ENCODE measurements at places on chromosomes 2 and 18. TPM values are rescaled to one million over a fixed set of nuclear protein-coding genes. Genes with fewer than 3 reads are reported as not detected.

DYTN gene
- not detected for total RNA-seq

ATAD2B gene
- total RNA-seq: 6.1 TPM

CUL3 gene
- 72.1 TPM for total RNA-seq

MTLN gene
- 193 TPM for total RNA-seq

DNA sequence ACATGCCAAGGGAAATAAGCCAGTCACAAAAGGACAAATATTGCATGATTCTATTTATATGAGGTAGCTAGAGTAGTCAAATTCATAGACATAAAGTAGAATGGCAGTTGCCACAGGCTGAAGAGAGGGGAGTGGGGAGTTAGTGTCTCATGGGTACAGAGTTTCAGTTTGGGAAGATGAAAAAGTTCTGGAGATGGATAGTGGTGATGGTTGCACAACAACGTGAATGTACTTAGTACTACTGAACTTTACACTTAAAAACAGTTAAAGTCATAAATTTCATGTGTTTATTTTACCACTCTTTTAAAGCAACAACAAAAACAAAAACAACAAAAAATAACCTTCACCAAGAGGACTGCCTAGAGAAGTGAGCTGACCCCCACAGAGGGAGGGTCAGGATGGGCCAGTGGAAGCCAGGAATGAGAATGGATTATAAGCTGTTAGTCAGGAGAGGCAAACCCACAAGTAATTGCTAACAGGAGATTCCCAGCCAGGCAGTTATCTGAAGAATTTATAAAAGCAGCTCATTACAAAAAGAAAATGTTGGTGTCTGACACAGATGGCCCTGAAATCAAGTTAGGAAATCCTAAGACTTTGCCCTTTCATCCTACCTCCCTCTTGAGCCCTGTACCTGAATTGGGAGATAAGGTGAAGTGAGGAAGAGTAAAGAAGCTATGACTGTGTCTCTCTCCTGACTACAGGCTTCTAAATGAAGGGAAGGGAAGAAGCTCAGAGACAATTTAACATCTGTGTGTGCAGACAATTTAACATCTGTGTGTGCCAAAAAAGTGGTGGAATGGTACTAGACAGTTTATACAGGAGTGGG is 263.4 kb downstream of the PDE11A start:
- no peak for DNase-seq

- DNase-seq: no peak
Observed at GRCh38 chr18:58015065-58015780, 28.8 kb upstream of the NEDD4L start.

DNA sequence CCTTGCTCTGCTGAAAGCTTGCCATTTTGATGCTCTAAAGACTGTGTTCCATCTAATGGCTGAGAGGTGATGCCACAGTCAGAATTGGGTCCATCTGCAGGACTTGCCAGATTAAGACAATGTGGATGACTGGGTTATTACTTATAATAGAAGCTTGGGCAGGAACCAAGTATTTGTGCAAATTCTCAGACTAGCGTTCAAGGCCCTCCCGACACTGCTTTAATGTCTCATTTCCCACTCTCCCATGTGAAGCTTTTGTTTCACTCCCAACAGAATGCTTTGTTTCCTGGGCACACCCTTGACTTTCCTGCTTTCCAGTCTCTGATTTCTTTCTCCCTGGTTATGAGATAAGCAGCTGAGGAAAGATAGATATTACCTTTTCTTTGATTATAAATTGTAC is 215.8 kb downstream of the KCNS3 start:
- no peak for DNase-seq

GRCh38 chr2:45320956-45321355 is 290.1 kb downstream of the SRBD1 start:
- DNase-seq: no peak

GRCh38 chr2:219408204-219408603 is 10.0 kb upstream of the DES start:
- no peak for DNase-seq

DNA sequence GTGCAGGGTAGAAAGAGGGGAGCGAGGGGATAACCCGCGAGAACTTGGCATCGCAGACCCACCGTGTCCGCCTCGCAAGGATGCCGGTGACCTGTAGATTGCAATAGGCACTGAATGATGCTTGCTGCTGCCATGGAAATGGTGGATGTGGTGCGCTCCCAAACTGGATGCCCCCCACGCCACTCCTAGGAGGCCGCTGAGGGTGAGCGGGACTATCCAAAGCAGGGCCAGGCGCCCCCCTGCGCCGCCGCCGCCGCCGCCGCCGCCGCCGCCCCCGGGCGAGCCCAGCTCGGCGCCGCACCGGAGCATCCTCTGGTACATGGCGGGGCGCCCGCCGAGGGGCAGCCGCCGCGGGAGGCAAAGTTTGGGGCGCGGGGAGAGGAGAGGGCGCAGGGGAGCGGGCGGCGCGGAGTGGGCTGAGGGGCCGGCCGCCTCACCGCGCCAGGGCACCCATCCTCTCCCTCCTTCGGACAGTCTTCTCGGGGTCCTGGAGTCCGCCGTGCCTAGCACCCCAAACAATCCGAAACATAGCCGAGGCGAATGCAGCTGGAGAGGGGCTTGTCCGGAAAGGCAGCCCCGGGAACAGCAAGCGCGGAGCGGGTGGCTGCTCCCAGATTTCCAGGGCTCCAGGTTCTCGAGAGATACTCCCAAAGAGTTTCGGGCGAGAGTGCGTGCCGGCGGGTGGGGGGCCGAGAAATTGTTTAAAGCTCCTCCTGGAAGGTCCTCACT is 685.1 kb downstream of the NRXN1 start:
- no peak for DNase-seq

DNA sequence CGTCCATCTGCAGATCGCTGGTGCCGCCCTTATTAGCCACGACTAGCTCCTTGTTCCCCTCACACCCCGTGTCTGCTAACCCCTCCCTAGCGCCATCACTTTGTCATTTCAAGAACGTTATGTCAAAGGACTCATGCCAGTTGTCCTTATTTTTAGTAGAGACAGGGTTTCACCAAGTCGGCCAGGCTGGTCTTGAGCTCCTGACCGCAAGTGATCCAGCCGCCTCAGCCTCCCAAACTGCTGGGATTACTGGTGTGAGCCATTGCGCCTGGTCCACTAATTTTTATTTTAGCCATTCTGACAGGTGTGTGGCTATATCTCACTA is 138.9 kb upstream of the HDAC4 start:
- DNase-seq: no peak

DNA sequence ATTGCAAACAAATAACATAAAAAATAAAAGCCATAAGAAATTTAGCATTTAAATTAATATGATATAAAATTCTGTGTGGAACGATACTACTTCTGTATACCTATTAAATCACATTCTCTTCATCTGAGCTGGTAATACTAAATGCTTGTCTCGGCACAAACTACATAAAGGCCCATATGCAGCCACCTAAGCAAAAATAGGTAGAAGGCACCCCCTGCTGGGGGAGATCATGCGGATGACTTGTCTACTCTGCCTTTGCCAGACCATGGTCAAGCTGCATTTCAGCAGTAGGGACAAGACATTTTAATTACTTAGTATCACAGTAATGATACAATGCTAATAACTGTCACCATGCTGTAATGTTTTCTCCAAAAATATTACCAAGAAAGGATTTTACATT is 108.0 kb downstream of the CDH19 start:
- peak; percentile 44 for DNase-seq

- no peak for DNase-seq
Observed at GRCh38 chr18:62717925-62718800, 2.8 kb downstream of the PHLPP1 start.

- no peak for DNase-seq
Observed at GRCh38 chr18:69947361-69948133, at the start of gene CD226. Gene CD226 (minus strand): TSS chr18:69947873. CDS start chr18:69947406, 467 bp downstream.

DNA sequence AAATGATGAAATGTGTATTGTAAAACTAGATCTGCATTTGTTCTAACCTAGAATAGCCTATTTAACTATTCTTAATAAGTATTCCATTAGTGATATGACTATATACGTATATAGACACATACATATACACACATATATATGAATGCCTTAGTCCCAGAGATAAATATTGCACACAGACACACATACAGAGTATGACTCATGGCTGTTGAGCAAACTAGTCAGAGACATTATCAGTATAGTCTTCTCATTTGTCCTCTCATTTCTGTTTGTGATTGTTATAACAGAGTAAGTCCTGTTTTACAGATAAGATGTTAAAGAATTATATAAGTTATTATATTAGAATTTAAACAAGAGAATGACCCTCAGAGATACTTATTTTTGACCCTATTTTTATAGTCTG is 202.5 kb downstream of the CCDC102B start:
- no peak for DNase-seq

DNA sequence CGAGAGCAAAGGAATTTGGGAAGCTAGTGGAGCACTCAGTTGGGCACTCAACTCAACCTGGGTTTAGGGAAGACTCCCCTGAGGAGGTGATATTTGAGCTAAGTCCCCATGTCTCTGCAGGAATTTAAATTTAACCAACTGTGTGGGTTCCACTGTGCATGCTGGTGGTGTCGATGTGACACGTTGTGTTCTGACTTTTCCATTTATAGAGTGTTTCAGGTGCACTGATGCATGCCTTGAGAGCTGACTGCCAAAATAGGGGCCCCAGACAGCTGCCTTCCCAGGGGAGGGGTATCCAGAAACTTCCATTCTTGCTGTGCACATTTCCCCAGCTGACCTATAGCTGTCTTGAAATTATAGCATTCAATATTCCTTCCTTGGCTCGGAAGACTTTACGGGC is 63.7 kb upstream of the BCL2L11 start:
- no peak for DNase-seq

- DNase-seq: no peak
Observed at GRCh38 chr2:234490271-234491091, 6.4 kb downstream of the ARL4C start.

GRCh38 chr18:63322206-63322605 is 2.6 kb upstream of the BCL2 start:
- no peak for DNase-seq

Data from Right ventricle myocardium superior (tissue), 1 donor.